Left colon (tissue), 2 donors: ENCODE measurements at places on chromosomes 11 and 22. TPM values are rescaled to one million over a fixed set of nuclear protein-coding genes. Genes with fewer than 3 reads are reported as not detected.

DNA sequence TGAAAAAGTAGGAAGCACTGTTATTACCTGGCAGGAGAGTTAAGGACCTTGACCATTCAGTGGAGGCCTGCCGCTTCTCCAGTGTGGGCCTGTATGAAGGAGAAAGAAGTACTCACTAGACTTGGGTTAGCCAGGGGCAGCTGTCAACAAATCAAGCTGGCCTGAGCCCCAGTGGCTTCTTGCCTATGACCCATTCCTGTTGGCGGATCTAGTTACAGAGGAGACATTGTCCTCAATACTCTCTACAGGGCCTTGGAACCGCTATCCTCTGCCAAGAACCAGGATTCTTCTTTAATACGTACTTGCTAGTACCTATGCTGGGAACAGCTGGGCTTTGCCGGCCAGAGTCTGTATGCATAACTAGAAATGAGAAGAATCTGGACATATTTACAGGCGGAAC is 68.1 kb downstream of the ALX4 start:
- no peak for DNase-seq

GRCh38 chr22:43993072-43993760 is 30.9 kb upstream of the PARVB start:
- no peak for DNase-seq

The BCO2 gene
- 4.3 TPM for total RNA-seq

The GGT5 gene
- total RNA-seq: 3.7 TPM

DNA sequence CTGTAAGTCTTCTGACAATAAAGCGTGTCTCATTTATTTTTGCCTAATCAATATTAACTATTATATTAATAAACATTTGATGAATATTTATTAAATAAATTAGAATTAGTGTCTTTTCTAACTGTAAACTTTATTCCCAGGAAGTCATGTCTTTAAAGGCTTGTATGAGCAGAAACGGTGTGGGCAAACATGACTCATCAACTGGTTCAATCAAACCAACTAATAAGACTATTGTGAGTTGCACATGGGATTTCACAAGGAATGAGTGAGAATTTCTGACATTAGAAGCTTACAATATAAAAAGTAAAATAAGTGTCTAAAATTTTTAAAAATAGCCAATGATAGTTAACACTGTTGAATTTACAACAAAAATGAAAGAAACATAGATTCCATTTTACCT is 259.2 kb upstream of the CTSC start:
- DNase-seq: no peak

The NPAS4 gene
- 0.39 TPM for total RNA-seq

- DNase-seq: no peak
Observed at GRCh38 chr11:996681-997080, 39.8 kb downstream of the MUC6 start.

The RIBC2 gene
- 1.2 TPM for total RNA-seq

- DNase-seq: no peak
Observed at GRCh38 chr11:66325263-66325671, 8.4 kb upstream of the CD248 start.

DNA sequence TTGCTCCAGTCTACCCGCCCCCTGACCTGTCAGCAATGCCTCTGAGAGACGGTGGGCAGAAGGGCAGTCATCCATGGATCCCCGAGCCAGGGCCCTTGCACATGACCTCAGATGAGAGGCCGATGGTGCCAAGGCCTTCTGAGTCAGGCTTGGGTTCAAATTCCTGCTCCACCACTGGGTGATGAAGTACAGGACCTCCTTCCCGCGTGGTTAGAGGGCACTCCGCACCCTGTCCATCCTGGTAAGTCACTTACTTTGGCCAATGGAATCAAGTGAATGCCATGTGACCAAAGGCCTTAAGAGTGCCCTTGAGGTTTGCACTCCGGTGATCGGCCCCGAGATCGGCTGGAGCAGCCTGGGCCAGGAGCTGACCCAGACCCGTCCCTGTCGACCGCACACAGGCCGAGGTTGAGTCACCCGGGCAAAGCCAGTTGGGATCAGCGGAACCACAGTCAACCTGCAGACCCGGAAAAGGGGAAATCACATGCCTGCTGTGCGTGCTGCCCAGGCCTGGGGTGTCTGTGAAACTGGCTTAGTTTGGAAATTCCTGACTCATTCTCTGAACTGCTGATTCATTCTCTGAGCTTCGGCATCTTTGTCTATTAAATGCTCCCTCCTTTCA is 48.9 kb downstream of the RTL6 start:
- no peak for DNase-seq

GRCh38 chr11:92776676-92777075 is 192.8 kb upstream of the MTNR1B start:
- DNase-seq: no peak

The C1QTNF4 gene
- 0.34 TPM for total RNA-seq

- DNase-seq: no peak
Observed at GRCh38 chr11:1367721-1368120, 22.0 kb upstream of the BRSK2 start.

The PNPLA5 gene
- total RNA-seq: not detected

GRCh38 chr22:42780070-42780540 is 59.4 kb upstream of the A4GALT start:
- peak; percentile 35 for DNase-seq

GRCh38 chr11:44860346-44860745 is 90.3 kb downstream of the TP53I11 start:
- no peak for DNase-seq

DNA sequence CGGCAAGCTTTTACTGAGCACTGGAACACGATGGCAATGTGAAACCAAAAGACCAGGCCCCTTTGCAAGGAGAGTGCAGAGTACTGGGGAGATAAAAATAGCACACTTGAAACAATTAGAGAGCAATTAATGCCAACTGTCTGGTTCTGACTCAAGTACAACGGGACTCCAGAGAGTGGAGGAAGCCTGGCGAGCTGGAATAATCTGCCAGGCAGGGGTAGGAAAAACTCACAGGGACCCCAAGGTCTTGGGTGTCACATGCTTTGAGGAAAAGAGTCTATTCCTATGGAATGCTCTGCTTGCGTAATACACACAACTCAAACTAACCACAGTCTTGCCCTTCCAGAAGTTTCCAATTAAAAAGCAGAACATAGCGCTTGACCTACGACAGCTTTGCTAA is 113.0 kb upstream of the CLMP start:
- no peak for DNase-seq

DNA sequence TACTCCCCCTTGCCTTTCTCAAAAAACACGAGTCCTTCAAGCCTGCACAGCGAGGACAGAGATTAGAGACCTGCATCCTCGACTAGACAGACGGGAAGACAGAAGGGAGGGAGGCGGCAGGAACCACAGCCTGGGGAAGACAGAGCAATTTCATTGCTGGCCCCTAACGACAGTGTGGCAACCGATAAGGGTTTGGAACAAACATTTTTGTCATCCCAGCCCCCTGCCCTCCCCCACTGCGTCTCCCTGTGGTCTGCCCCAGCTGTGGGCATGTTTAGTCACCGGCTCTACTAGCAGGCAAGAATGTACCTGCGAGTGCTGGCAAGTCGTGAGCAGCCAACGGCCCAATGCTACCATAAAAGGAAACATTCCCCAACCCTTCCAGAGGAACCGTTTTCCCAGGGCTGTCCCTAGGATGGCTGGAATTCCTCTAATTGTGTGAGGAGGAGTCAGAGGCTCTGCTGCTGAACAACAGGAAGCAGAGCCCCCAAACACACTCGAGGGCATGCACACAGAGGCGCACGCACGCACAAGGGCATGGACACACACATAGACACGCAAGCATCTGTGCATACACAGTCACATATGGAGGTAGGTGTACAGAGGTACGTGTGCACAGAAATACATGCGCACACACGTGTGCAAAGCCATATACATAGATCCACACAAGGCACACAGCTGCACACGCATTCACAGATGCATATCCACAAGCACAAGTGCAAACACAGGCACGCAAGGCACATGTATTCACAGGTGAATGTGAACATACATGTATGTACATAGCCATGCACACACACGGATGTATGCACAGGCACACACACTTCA is 58.3 kb downstream of the MYH9 start:
- DNase-seq: peak; percentile 48

DNA sequence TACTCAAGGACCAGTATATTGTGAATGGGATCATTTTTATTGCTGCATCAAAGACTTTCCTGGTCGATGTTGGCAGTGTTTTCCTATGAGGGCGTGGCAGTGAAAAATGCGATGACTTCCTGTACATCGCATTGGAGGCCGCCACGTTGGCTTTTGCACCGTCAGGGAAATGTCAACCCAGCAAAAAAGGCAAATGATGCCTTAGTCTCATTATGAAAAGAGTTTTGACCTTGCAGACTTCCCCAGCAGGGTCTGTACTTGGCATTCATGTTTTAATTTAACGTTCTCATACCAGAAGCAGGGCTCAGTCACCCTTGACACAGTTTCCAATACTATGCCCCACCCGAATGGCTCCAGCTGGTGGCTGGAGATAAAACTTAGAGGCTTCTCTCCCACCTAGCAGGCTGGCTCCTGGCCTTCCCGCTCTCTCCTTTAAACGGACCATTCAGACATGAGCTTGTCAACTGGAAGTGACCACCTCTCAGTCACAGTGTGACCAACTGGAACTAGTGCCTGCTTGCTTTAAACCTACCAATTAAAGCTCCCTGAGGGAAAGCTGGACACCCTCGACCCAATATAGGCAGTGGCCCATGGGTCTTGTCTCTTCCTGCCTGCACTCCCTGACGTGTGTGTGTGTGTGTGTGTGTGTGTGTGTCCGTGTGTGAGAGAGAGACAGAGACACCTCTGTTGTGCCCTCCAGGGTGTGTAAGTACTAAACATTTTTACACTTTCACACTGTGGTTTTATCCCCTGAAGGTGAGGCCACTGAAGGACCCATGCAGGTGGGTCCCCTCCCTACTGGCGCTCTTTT is 8.7 kb upstream of the GDPD5 start:
- DNase-seq: peak; percentile 70

- no peak for DNase-seq
Observed at GRCh38 chr11:19209617-19210370, 8.0 kb upstream of the CSRP3 start.

DNA sequence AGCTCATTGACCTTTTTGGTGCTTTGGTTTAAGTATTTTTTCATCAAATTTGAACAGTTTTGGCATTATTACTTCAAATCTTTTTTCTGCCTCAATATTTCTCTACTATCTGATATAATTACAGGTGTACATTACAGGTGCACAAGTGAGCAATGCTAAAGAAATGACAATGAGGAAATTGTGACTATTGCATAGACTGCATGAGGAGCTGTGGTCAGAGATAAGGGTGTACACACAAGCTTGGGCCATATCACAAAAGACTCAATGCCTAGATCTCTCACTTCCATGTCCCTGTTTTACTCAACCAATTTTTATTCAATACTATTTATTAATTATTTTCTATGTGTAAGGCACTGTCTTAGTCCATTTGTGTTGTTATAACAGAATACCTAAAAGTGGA is 251.0 kb upstream of the UBASH3B start:
- DNase-seq: no peak

The RTN4RL2 gene
- total RNA-seq: 0.67 TPM

GRCh38 chr11:65595543-65596281 is at the start of gene KCNK7:
KCNK7 (minus strand) TSS chr11:65595800; CDS start chr11:65595772, 28 bp downstream.
- no peak for DNase-seq

The TIMP3 gene
- total RNA-seq: 31.5 TPM

- DNase-seq: no peak
Observed at GRCh38 chr11:125768336-125769046, 10.1 kb downstream of the PATE2 start.

The DLG2 gene
- total RNA-seq: 3.2 TPM

DNA sequence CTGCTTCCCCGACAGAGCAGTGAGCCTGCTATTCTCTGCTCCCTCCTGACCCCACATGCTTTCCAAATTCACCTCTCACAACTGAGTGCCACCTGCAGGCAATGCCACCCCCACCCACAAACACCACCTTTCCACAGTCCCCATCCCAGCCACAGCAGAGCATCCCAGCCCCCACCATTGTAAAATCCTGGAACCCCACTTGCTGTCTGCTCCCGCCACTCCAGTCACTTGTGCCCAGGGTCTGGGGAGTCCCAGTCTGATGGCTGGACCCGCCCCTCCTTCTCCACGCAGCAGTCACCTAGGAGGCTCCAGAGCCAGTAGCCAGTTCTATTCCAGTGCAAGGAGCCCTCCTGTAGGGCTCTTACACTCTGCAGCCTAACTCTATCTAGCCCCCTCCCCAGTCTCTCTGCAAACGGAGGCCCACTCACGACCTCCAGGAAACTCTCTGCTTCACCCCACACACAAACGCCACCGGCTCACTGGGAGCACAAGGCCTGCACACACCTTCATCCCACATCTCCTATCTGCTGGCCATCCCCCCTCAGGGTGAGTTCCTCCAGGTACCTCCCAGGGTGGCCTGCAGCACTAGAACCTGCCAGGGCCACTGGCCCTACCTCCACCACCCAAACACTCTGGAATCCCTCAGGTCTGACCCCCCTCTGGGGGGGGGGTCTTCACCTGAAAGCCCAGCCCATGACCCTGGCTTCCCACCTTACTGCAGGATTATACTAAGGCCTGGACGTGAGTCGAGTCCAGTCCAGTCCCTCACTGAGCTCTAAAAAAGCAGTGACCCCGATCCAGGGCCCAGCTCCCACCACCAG is 1.4 kb downstream of the GNB1L start:
- no peak for DNase-seq

- no peak for DNase-seq
Observed at GRCh38 chr22:30381264-30381663, 5.9 kb downstream of the RNF215 start.
